ENCODE measurements at places on chromosomes 5 and 9.

- no peak for DNase-seq
Observed at GRCh38 chr9:80078826-80079225, 507.1 kb downstream of the TLE4 start.

- no peak for DNase-seq
Observed at GRCh38 chr9:27676827-27677226, 103.5 kb upstream of the C9orf72 start.

DNA sequence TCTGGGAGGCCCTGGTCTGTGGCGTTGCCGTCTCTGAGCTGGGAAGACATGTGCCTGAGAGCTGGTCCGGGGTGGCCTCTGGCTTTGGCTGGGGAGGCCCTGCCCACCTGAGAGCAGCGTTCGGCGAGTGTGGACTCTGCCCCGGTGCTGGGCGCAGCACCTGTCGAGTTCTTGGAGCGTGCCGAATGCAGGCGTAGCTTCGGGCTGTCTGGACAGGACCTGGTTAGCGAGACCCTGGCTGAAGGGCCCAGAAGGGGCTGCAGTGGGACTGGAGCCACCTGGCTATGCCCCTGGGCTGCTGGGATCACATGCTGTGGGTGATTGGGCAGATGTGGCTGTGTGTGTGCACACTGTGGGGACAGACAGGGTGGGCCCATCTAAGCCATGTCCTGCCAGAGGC, 56.5 kb downstream of the RXRA start:
- no peak for DNase-seq

GRCh38 chr5:101955891-101956290, 340.2 kb downstream of the SLCO4C1 start:
- no peak for DNase-seq

DNA sequence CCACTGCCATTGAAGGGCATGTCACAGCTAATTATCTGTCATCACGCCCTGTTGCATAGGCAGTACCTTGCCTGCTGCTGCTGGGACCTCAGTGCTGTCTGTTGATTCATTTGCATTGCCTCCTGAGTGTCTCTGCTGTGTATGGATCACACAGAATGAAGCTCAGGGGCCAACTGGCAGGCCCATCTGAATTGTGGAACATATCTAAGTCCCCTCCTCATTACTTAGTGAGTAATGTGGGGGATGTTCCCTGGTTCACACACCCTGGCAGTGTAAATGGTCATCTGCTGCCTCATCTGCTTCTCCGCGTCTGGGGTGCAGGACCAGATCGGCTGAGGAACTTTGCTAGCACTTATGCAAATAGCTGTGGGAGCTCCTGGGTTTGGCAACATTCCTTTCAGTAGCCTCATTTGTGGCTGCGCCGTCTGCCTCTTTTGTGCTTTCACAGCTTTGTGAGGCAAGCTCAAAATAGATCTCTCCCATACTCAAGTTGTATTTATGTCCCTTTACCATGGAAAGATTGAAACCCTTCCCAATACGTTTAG, 25.4 kb downstream of the TYRP1 start:
- DNase-seq, result no peak
